ENCODE measurements at places on chromosomes 16 and 17.

DNA sequence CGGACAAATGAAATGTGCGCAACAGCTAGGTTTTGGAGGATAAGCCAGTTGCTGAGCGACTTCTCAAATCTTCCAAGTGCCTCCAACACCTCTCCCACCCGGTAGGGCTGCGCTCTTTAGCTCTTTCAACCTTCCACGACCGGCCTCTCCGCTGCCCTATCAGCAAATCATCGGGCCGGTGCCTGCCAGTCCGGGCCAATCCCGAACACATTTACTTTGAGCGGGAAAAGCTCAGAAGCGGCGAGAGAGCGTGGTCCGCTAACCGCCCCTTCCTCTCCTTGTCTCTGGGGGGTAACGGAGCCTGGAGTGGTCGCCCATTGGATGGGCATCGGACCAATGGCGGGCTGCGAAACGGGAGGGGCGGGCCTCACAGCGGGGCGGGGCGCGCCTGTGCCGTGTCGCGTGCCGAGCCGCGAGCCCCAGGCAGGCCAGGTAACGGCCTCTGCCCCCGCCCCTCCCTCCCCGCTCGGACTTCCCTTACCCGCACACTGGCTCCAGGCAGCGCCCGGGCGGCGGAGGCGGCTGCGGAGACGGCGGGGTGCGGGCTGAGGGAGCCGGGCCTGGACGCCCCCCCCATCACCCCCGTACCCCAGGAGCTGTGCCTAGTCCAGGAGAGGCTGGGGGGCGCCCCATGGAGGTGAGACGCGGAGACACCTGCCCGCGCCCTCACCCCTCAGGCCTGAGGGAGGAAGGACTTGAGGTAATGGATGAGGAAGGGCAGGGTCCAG lies at the start of gene MEIOC:
TSS of gene MEIOC (plus strand) at position 486 of the 728 bp plus-strand sequence. CDS start at position 632, 146 bp downstream.
- no peak for DNase-seq

- DNase-seq: no peak
Observed at GRCh38 chr17:413706-414380, 61.2 kb upstream of the RPH3AL start.

- DNase-seq: no peak
Observed at GRCh38 chr17:79073706-79074088, 927 bp upstream of the ENGASE start.

GRCh38 chr17:66491213-66491612 lies 188.8 kb downstream of the PRKCA start:
- DNase-seq: no peak

- no peak for DNase-seq
Observed at GRCh38 chr16:20853143-20853542, 46.8 kb downstream of the REXO5 start.

GRCh38 chr17:43829738-43830137 lies 3.2 kb downstream of the MPP3 start:
- no peak for DNase-seq

GRCh38 chr17:50662632-50663225 lies 28.0 kb downstream of the ABCC3 start:
- no peak for DNase-seq

- no peak for DNase-seq
Observed at GRCh38 chr17:71071837-71072236, 902.5 kb downstream of the KCNJ2 start.

DNA sequence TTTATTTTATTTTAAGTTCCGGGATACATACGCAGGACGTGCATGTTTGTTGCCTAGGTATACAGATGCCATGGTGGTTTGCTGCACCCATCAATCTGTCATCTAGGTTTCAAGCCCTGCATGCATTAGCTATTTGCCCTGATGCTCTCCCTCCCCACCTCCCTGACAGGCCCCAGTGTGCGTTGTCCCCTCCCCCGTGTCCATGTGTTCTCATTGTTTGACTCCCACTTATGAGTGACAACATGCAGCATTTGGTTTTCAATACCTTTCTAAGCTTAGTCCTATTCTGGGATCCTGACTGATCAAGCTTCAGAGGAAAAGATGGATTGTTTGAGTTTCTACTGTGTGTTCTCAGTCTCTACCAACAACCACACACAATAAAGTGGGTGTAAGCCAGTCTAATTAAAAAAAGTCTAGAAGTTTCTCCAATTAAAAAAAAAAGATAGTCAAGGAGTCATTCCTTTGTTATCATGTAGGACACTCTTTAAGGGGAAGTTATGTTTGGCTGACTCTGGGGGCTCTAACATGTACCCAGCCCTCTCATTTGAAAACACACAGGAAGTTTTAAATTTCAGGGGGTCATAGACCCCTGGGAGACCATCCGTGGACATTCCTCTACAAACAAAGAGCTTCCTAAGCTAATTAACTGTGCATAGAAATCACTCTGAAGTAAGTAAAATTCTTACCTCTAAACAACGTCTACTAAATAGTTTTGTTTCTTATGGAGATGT lies 66.3 kb upstream of the ADAMTS18 start:
- no peak for DNase-seq

GRCh38 chr17:10229181-10229580 lies 30.8 kb upstream of the GAS7 start:
- no peak for DNase-seq
